AG08395 (cell line): ENCODE measurements at places on chromosomes 2 and 18.

GRCh38 chr2:129240061-129240460 is 739.4 kb upstream of the RAB6C start:
- no peak for DNase-seq

DNA sequence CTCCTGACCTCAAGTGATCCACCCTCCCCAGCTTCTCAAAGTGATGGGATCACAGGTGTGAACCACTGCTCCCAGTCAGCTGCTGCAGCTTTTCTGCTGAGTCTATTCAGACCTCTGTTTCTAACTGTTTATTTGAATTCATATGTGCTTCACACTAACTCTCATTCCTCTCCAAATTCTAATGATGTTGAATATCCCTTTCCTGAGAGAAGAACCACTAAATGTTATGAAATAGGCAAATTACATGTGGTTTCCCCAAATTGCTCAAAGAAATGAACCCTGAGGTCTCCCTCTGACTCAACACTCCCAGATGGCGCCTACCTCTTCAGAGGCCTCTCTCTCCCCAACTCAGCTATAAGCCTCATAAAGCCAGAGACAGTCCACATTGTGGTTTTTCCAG is 98.6 kb downstream of the IRS1 start:
- peak; percentile 86 for DNase-seq

DNA sequence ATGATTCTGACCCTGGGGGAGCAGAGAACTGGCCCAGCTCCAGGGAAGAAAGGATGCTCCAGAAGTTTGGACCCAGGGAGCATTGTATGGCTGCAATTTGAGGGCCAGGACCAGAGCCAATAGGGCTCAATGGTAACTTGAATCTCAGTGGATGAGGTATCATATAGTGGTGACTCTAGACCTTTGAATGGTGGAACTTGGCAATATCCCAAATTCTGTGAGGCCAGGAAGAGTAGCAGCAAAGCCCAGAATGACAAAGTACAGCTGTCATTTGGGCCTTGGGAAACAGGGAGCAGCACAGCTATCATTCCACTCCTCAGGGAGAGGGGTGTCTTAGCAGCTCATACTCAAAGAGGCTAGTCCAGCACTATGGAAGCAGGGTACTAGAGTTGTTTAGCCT is 332.9 kb upstream of the RBMS1 start:
- DNase-seq: no peak

- no peak for DNase-seq
Observed at GRCh38 chr2:126933711-126934091, 35.0 kb downstream of the TEX51 start.

DNA sequence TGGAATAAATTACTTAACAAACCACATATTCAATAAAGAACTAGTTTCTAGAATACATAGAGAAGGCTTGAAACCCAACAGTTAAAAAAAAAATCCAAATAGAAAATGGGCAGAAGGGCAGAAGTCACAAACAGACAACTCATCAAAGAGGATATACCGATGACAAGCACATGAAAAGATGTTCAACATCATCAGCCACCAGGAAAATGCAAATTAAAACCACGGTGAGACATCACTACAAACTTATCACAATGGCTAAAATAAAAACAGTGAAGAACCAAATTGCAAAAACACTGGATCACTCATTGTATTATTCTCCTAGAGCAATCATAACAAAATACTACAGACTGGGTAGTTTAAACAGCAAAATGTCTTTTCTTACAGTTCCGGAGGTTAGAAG is 14.5 kb downstream of the SESTD1 start:
- DNase-seq: no peak

DNA sequence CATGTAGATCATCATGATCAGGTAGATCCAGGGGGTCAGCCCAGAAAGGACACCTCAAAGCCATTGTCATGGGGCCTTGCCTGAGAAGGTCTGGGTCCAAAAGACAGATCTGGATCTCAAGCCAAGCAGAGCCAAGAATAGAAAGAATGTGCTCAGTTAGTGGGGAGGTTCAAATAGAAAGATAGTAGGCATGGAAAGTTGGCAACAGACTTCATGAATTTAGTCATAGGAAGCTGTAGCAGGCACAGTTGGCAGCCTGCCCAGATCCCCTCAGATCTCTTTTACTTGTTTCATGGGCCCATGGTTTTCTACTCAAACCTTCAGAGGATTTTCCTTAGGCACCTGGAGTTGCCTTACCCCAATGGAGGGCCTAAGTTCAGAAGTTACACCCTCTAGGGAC is 767.0 kb downstream of the SLC4A3 start:
- no peak for DNase-seq

GRCh38 chr18:22355598-22355997 is 62.1 kb downstream of the CTAGE1 start:
- no peak for DNase-seq

GRCh38 chr2:240203031-240203787 is 62.8 kb upstream of the OTOS start:
- DNase-seq: no peak
